ENCODE measurements at places on chromosomes 1 and 21. TPM values are rescaled to one million over a fixed set of nuclear protein-coding genes. Genes with fewer than 3 reads are reported as not detected.
A peak's percentile ranks its signal among the peaks of the same experiment; 100 is the strongest.

Gene STRIP1
- 38.5 TPM for total RNA-seq

Gene MROH7
- total RNA-seq, result not detected

Gene PDC
- total RNA-seq, result not detected

Gene KIFAP3
- 13.0 TPM for total RNA-seq

Gene C8A
- 0.09 TPM for total RNA-seq

Gene RAB7B
- not detected for total RNA-seq

Gene PLA2G2A
- not detected for total RNA-seq

Gene HAO2
- not detected for total RNA-seq

Gene CHODL
- not detected for total RNA-seq

Gene POMGNT1
- total RNA-seq, result 57.9 TPM

Gene PIGR
- 2.7 TPM for total RNA-seq

Gene CFHR2
- not detected for total RNA-seq

DNA sequence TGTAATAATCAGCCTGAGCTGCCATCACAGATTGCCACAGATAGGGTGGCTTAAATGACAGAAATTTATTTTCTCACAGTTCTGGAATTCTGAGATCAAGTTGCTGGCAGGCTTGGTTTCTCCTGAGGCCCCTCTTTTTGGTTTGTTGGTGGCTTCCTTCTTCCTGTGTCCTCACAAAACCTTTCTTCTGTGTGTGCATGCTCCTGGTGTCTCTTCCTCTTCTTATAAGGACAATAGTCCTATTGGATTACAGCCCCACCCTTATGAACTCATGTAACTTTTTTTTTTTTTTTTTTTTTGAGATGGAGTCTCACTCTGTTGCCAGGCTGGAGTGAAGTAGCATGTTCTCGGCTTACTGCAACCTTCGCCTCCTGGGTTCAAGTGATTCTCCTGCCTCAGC is 41.0 kb upstream of the F3 start:
- H3K4me3 ChIP-seq, result no peak overlapping the region
- no peak for DNase-seq
- no peak overlapping the region for H3K27ac ChIP-seq
- H3K36me3 ChIP-seq, result no peaks in the 10 kb centered on the region

DNA sequence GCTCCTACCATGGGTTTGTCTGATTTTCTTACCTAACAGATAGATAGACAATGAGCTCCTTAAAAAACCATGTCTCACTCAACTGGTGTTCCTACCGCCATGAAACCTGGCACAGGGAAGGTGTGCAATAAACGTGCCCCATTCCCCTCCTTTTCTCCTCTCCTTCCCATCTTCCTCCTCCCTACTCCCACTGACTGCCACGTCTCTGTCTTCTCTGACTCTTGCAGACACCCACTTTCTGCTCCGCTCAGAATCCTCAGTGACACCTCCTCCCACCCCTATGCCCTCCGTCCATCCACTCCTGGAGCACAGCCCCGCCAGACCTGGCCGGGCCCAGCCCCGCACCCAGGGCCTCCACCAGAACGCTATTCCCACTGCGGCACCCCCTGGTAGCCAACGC is 52.9 kb downstream of the HMGB4 start:
- no peak for DNase-seq
- no peaks in the 10 kb centered on the region for H3K27me3 ChIP-seq
- H3K4me3 ChIP-seq, result no peak overlapping the region
- H3K27ac ChIP-seq, result no peak overlapping the region

DNA sequence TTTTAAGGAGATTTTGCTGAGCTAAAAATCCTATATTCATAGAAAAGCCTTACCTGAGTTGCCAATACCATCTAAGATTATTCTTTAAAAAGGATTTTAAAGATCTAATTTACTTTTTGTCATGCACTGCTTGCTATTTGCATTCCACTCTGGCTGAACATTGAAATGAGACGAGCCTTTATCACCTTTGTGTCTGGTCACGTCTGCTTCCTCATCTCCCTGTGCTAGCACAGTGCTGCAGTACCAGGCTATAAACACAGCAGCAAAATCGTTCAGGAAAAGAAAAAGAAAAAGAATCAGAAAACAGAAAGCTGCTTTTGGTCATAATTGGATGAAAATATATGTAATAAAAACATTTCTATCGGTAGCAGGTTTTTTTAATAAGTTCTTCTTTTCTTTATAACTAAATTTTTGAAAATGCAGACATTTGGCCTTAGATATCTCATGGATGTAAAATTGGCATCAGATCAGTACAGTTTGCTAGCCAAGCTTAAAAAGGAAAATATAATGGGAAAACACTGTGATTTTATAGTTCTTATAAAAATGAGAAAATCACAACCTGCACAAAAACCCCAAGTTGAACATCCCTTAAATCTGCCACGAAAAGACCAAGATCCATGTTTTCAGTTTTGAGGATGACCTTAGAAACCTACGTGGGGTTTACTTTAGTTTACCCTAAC is 735.7 kb upstream of the CXADR start:
- no peak overlapping the region for H3K27ac ChIP-seq
- H3K4me1 ChIP-seq, result no peaks in the 10 kb centered on the region
- DNase-seq, result no peak
- H3K4me3 ChIP-seq, result no peak overlapping the region
- no peaks in the 10 kb centered on the region for H3K27me3 ChIP-seq
- no peaks in the 10 kb centered on the region for H3K36me3 ChIP-seq

DNA sequence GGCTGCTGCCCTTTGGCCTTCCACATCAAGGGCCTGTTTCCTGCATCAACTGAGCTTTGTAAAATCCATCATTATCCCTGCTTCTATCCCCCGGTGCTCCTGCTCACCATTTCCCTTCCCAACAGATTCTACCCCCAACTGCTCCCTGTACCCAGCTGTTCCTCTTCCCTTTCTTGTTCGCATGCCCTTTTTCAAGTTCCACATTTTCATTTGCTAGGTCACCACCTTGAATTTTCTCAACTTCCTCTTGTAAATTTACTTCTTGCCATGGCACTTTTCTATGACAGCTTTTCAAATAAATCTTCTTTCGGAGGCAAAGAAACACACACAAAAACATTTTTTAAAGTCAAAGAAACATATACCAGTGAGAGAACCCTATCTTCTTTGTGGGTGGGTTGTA is 330.5 kb upstream of the ADGRL2 start:
- H3K4me3 ChIP-seq, result no peak overlapping the region
- no peak overlapping the region for H3K27ac ChIP-seq
- H3K4me1 ChIP-seq, result no peaks in the 10 kb centered on the region
- H3K27me3 ChIP-seq, result no peaks in the 10 kb centered on the region

- H3K4me1 ChIP-seq, result no peaks in the 10 kb centered on the region
- H3K36me3 ChIP-seq, result peaks cover 51% of the 10 kb centered on the region
Observed at GRCh38 chr1:70436622-70437251, 25.7 kb downstream of the CTH start.

GRCh38 chr1:1407636-1408318 is 684 bp upstream of the MRPL20 start:
- H3K4me1 ChIP-seq, result peaks cover 14% of the 10 kb centered on the region
- H3K4me3 ChIP-seq, result peak overlapping the region; percentile 100
- no peaks in the 10 kb centered on the region for H3K27me3 ChIP-seq
- H3K36me3 ChIP-seq, result peaks cover 52% of the 10 kb centered on the region
- DNase-seq, result peak; percentile 61

DNA sequence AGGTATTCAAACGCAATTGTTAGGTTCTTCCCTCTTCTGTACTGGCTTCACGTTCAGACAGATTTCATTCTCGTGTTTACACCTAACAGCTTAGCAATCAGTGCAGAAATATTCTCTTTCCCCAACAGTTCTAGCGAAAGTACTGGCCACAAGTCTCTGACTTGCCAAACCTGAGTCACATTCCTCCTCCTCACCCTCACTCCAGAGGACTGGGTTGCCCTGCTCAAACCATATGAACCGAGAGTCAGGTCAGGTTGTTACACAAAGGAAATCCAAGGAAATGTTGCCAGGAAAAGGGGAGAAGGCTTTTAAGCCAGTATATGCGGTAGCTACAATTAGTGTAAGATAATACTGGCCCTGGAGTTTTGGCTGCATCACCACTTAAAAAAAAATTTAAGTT is 282.5 kb downstream of the RGS7 start:
- no peaks in the 10 kb centered on the region for H3K27me3 ChIP-seq
- H3K4me1 ChIP-seq, result no peaks in the 10 kb centered on the region
- H3K27ac ChIP-seq, result no peak overlapping the region
- H3K36me3 ChIP-seq, result no peaks in the 10 kb centered on the region

DNA sequence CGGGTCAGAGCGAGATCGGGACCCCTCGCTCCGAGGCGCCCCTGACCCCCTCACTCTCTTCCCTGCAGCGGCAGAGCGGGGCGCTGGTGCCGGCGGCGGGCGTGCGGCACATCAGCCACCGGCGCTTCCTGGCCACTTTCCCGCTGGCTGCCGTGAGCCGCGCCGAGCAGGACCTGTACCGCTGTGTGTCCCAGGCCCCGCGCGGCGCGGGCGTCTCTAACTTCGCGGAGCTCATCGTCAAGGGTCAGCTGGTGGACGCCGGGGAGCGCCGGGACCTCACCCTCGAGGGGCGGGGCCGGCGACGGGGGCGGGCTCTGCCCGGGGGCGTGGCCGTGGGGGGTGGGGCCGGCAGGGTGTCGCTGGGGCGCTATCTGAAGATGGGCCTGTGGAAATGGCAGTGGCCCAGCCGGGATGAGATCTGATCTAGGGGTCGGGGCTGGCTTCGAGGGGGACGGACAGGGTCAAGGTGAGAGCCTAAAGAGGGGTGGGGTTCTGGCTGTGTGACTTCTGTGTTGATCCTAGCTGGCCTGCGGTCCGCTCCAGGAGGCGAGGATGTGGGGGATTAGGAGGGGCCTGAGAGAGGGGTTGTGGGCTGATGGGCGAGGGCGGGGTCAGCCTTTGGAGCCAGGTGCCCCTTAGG is 23.6 kb downstream of the PTPRU start:
- H3K4me3 ChIP-seq, result peak overlapping the region; percentile 39
- H3K27ac ChIP-seq, result no peak overlapping the region
- peak; percentile 99 for DNase-seq
- H3K4me1 ChIP-seq, result peaks cover 34% of the 10 kb centered on the region
- H3K27me3 ChIP-seq, result no peaks in the 10 kb centered on the region

- H3K36me3 ChIP-seq, result no peaks in the 10 kb centered on the region
- DNase-seq, result no peak
- H3K4me1 ChIP-seq, result no peaks in the 10 kb centered on the region
- H3K4me3 ChIP-seq, result no peak overlapping the region
Observed at GRCh38 chr1:226531360-226532093, 17.0 kb upstream of the STUM start.

GRCh38 chr1:229226796-229227195 is 44.1 kb upstream of the RAB4A start:
- H3K36me3 ChIP-seq, result no peaks in the 10 kb centered on the region
- DNase-seq, result no peak
- H3K4me3 ChIP-seq, result no peak overlapping the region
- no peaks in the 10 kb centered on the region for H3K4me1 ChIP-seq

- H3K36me3 ChIP-seq, result peaks cover 84% of the 10 kb centered on the region
- no peaks in the 10 kb centered on the region for H3K27me3 ChIP-seq
- 0 out of 2 replicates have a peak, but pooled peaks cover 6% of the 10 kb centered on the region for H3K4me1 ChIP-seq
- no peak for DNase-seq
- H3K27ac ChIP-seq, result no peak overlapping the region
Observed at GRCh38 chr1:66954208-66954607, 29.4 kb downstream of the MIER1 start.

GRCh38 chr1:198664068-198664788 is 25.4 kb downstream of the PTPRC start:
- H3K27me3 ChIP-seq, result no peaks in the 10 kb centered on the region
- no peak overlapping the region for H3K4me3 ChIP-seq
- H3K36me3 ChIP-seq, result peaks cover 11% of the 10 kb centered on the region
- H3K4me1 ChIP-seq, result peaks cover 27% of the 10 kb centered on the region
- no peak for DNase-seq

- peak overlapping the region; percentile 35 for H3K27ac ChIP-seq
- H3K4me3 ChIP-seq, result no peak overlapping the region
- H3K27me3 ChIP-seq, result no peaks in the 10 kb centered on the region
Observed at GRCh38 chr1:36251794-36252481, 27.7 kb downstream of the THRAP3 start.

- no peak overlapping the region for H3K27ac ChIP-seq
- no peak for DNase-seq
- no peak overlapping the region for H3K4me3 ChIP-seq
- H3K27me3 ChIP-seq, result peaks cover 16% of the 10 kb centered on the region
Observed at GRCh38 chr1:47656719-47657685, 219.2 kb downstream of the FOXD2 start.

DNA sequence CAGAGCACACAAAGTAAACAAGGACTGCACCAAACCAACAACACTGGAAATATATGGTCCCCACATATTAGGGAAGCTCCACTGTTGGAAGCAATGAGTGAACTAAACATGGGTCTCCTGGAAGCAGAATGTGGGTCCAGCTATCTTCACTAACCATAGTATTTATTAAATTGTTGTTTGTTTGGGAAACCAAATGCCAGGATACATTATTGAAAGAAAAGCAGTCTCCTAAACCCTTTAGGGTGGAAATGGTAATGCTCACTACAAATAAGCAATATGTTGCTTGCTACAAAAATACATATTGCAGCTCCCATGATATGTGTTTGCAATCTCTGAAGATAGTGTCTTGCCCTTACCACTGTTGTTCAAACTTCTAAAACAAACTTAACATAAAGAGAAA is 2.2 kb downstream of the NEGR1 start:
- no peak overlapping the region for H3K4me3 ChIP-seq
- no peaks in the 10 kb centered on the region for H3K27me3 ChIP-seq
- no peak for DNase-seq
- no peaks in the 10 kb centered on the region for H3K4me1 ChIP-seq

GRCh38 chr1:5904551-5904950 is 87.7 kb downstream of the NPHP4 start:
- no peaks in the 10 kb centered on the region for H3K27me3 ChIP-seq
- peaks cover 14% of the 10 kb centered on the region for H3K4me1 ChIP-seq
- DNase-seq, result no peak
- peaks cover 38% of the 10 kb centered on the region for H3K36me3 ChIP-seq
- H3K4me3 ChIP-seq, result no peak overlapping the region
- H3K27ac ChIP-seq, result no peak overlapping the region

DNA sequence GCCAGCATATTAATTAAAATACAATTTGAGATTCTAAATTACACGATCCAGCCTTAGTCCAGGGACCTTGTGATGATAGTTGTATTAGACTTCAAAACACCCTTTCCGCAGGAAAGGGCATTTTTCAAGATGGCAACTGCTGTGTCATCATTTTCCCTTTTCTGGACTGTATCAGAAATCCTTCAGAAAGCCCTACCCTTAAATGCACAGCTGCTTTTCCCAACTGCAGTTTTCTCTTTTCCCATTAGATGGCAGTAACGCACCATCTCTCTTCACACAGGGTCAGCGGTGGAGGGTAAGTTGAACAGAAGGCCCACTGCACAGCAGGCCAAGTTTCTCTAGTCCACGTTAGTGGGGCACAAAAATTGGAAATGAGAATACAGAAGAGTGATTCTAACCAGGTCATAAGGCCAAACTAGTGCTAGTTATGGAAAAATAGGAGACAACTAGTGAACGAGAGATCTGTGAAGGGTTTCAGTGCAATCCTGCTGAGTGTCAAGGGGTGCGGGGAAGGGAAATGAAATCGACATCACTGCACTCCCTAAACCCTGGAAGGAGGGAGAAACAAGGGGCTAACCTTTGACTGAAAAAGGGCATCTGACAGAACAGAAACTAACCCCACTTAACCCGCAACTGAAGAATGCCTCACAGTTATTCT is 22.1 kb upstream of the TDRD10 start:
- peaks cover 7% of the 10 kb centered on the region for H3K27me3 ChIP-seq
- H3K4me1 ChIP-seq, result no peaks in the 10 kb centered on the region
- DNase-seq, result peak; percentile 80
